ENCODE measurements at places on chromosomes 2 and 18. TPM values are rescaled to one million over a fixed set of nuclear protein-coding genes. Genes with fewer than 3 reads are reported as not detected.

The CHRNG gene
- total RNA-seq: not detected

DNA sequence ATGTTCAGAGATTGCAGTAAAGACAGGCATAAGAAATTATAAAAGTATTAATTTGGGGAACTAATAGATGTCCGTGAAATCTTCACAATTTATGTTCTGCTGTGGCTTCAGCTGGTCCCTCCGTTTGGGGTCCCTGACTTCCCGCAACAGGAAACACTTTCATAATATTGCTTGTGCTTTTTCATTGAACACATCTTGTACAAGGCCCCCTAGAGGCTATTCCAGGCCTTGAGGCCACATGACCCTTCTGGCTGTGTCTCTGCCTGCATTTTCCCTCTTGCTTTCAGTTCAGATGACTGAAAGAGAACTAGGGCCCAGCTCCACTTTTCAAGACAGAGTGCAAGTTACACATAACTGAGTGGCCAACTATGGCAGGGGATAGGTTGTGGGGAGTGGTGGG lies 164.1 kb downstream of the TMEM247 start:
- DNase-seq: peak; percentile 30

The TMEM37 gene
- total RNA-seq: not detected

- no peak for DNase-seq
These were observed 114.5 kb downstream of the LOXHD1 start for GRCh38 chr18:46542545-46542944.

- DNase-seq: no peak
These were observed 556.4 kb downstream of the LRRTM4 start for GRCh38 chr2:76965772-76966171.

- DNase-seq: no peak
These were observed 57.0 kb downstream of the TTC32 start for GRCh38 chr2:19844750-19845149.

GRCh38 chr2:3871002-3871401 lies 167.6 kb downstream of the DCDC2C start:
- no peak for DNase-seq

The SCN9A gene
- total RNA-seq: 0.07 TPM

The TDRD15 gene
- total RNA-seq: not detected

GRCh38 chr2:99651930-99652670 lies 162.3 kb upstream of the REV1 start:
- DNase-seq: no peak

The TMEFF2 gene
- not detected for total RNA-seq

- no peak for DNase-seq
These were observed 82.6 kb upstream of the MYO3B start for GRCh38 chr2:170095380-170095779.

The IGFBP2 gene
- total RNA-seq: 11.5 TPM

- no peak for DNase-seq
These were observed 79.3 kb upstream of the ITPRID2 start for GRCh38 chr2:181812106-181812743.

DNA sequence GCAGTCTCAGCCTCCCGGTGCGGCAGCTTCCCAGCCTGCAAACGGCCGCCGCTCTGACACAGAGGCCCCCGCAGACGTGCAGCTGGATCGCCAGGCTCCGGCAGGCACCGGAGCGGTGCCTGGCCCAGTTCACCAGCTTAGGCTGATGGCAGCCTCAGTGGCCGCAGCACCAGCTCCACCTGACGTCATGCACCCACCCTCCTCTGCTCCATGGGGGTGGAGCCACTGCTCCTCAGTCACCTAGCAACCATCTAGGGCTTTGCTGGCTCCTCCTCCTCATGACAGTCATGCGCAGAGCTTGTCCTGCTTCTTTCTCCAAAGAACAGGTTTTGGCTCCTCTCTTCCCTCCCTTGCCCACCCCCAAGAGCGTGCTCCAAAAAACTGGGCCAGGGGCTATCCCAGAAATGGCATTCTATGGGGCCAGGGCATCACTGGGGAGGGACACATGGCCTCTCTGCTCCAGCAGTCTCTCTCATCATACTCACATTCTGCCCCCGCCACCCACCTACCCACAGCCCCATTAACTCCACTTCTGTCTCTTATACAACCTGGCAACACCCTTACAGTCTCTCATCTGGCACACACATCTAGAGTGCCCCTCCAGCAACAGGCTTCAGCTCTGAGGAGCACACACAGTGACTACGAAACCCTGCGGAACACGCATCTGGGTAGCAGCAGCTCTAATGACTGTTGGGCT lies 5.5 kb downstream of the DCTN1 start:
- DNase-seq: no peak

The EMILIN1 gene
- total RNA-seq: 0.40 TPM

DNA sequence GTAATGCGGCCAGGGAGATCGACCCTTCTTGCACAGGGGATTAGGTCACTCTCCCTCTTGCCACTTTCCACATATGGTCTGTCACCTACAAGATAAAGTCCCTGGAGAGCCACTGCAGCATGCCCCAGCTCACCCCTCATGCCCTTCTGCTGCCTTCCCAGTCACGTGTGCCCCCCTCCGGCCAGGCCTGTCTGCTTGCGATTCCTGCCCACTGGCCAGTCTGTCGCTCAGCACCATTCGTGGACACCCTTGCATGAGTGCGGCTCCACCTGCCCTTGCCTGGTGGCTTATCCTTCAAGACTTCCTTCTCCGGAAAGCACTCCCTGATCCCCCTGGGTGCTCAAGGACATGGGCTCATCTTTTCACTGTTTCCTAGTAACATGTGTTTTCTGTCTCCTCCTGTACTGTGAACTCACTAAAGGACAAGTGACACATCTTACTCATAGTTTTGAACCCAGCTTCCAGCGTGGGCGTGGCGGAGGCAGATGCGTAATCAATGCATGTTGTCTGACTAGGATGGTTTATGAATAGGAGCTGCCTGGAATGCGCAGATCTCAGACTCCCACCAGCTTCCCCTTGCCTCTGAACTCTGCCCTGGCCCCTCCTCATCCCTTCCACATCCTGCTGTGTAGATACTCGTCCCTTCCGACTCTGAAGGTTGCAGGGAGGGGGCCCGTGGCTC lies 7.8 kb upstream of the NT5DC4 start:
- peak; percentile 83 for DNase-seq

DNA sequence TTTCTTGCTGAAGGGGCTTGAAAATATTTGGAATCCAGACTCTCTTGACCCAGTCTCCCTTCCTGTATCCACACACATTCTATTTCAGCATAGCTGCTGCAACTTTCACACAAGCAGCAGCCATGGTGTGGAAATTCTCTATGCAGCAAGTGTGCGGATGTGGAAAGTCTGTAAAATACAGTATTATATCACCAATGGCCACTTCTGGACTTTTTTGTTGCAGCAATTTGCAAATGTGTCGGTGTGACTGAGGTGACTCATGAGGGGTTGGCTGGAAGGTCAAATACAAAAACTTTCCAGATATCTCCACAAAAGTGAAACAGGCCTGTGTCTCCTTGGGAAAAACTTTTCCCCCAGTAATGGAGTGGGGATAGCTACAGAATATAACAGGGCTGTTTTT lies 299.3 kb upstream of the GYPC start:
- DNase-seq: no peak

The STAT4 gene
- total RNA-seq: 59.5 TPM

- no peak for DNase-seq
These were observed 8.5 kb downstream of the DSC1 start for GRCh38 chr18:31154181-31154580.

DNA sequence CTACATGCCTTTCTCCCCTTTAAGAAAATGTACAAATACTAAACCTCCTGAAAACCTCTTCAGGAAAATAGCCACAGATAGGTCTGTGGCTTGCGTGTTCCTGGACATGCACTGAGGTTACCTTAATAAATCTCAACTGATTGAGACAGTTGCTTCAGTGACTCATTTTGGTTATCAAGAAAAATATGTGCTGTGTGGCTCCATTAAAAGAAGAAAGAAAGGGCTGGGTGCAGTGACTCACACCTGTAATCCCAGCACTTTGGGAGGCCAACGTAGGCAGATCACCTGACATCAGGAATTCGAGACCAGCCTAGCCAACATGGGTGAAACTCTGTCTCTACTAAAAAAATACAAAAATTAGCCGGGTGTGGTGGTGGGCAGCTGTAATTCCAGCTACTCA lies 27.1 kb downstream of the CREG2 start:
- no peak for DNase-seq

DNA sequence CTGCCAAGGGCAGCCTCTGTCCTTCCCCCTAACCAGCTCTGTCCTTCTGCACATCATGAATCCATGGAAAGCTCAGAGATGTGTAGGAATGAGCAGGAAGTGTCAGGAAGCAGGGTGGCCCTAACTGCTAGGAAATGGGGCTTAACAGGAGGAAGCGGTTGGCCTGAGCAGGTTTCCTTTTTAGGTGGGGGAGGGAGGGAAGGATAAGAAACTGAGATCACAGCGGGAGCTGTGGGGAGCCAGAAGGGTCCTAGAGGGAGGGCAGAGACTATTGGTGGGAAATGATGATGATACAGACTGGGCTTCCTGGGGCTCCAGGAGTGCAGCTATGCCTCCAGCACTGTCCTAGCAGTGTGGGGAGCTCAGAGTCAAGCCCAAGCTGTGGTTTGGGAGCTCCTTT lies 182.0 kb downstream of the SH3BP4 start:
- no peak for DNase-seq

The HOXD9 gene
- not detected for total RNA-seq

DNA sequence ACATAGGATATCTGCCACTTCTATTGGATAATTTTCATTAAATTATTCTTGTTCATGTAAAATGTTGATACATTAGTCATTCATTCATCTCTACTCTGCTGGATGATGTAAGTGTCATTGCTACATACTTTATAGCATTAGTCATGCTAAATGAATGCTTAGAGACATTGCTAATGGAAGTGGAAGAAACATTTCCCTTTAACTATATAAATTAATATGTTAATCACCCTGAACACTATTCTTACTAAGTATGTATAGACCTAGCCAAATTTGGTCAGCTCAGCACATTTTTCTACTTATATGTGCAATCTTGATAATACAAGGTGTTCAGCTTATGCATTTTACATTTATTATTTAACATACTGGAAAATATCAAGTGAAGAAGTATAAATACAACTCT lies 160.2 kb downstream of the DPP4 start:
- no peak for DNase-seq

DNA sequence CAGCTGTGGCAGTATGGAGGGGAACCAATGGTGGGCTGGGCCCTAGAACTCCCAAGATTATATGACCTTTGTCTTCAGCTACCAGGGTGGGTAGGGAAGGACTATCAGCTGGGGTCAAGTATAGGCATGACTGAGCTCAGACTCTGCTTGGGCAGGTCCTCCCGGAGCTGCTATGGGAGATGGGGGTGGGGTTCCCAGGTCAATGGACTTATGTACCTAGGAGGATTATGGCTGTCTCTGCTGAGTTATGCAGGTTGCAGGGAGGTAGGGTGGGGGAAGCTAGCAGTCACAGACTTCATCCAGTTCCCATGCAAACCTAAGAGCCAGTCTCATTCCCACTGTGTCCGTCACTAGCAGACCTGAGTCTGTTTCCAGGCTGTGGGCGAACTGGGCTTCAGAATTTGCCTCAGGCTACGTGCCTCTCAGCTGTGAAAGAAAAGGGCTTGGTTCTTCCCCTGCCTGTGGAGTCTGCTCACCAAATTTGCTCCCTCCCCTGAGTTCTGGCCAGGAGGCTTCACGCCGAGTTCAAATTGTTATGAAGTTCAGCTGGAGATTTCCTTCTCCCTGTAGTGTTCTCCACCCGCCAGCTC lies 985.8 kb upstream of the NRXN1 start:
- no peak for DNase-seq

DNA sequence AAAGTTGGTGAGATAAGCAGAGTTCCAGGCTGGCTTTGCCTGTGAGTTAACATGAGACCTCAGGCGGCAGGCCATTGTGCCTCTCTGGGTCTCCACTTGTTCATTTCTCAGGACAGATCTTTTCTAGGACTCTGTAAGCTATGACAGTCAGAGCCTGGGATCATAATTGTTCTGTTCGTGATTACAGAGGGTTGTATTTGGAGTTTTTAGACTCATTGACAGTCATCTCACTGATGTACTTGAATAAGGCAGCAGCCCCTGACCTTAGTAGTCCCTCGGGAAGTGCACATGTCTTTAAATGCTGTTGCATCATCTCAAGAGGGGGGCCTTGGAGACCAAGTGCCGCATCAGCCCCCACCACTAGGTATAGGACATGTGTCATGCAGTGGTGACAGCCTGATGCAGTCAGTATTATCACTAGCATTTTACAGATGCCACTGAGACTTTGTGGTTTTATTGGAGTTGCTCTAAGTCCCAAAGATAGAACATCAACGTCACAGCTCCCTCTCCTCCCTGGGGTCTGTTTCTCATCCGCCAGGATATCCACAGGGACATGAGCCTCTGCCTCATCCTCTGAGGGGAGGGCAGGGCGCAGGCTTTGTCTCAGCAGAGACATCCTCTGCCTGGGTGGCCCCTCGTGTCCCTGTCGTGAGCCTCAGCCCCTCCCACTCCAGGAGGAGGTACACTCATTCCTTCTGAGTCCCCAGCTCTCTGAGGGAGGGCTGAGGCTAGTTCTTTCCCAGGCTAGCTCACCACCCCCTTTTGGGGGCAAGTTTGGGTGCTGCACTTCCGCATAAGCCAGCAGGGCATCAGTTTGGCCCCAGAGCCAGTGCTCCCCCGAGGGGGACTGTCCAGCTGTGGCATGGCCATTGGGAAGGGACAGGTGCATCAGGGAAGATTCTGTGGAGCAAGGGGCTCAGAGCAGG lies 14.1 kb downstream of the GLI2 start:
- DNase-seq: no peak

The CFAP65 gene
- not detected for total RNA-seq

- DNase-seq: no peak
These were observed 285.4 kb upstream of the MGAT5 start for GRCh38 chr2:133968446-133968845.

DNA sequence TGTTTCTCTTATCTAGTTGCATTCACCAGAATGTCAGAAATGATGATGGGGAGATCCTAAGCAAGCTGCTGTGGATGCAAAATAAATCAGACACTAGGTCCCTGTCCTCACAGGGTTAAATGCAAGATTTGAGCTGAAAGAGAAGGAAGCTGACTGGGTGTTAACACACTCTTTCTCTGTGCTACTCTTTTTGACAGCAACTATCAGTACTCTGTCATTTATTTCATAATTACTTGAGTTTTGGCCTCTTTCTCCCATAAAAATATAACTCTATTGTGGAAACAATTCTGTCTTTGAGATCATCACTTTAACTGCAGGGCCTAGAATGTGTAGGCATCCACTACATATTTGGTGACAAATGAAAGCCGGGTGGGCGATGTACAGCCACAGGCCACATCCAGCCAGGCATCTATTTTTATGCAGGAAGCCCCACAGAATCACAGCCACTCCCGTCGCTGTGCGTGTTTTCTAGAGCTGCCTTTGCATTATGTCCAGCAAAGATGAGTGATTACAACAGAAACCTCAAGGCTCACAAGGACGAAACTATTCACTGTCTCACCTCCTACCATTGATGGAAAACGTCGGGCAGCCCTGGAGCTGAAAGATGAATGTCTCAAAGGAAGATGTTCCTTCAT lies 849.0 kb downstream of the RNF144A start:
- DNase-seq: peak; percentile 34

DNA sequence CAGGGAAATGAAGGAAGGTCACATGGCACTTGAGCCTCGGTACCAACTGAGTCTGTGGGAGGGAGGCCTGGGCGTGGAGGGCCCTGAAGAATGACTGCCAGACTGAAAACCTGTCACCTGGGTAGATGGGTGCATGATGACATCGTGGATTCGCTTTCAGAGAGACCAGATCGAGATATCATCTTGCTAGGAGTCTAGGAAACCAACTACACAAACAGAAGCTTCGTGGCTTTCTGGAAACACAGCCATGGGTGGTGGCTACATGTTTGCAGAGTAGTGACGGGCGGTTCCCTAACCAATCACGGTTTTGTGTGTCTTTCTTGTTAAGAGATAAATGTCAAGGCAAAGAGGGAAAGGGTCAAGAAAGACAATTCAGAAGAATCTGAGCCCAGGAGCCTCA lies 155.0 kb downstream of the EIPR1 start:
- peak; percentile 80 for DNase-seq
